ENCODE measurements at places on chromosomes 16 and 17. TPM values are rescaled to one million over a fixed set of nuclear protein-coding genes. Genes with fewer than 3 reads are reported as not detected.

GRCh38 chr17:47603830-47604597 is 45.7 kb upstream of the KPNB1 start:
- ATAC-seq: no peak

GRCh38 chr16:82848013-82848412 is 221.2 kb downstream of the CDH13 start:
- no peak for ATAC-seq

DNA sequence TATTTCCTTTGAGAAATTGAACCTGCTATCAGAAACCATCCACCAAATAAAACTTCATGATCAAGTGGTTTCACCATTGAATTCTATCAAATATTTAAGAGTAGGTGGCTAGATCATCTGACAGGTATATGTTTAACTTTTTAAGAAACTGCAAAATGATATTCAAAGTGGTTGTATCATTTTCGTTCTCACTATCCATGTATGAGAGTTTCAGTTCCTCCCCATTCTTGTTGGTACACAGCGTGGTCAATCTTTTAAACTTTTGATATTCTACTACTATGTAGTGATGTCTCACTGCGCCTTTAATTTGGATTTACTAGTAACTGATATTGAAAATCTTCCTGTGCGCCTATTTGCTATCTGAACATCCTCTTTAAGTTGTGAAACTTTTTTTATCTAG is 163.7 kb downstream of the CYB561 start:
- ATAC-seq: no peak

GRCh38 chr16:67470359-67470758 is 10.6 kb downstream of the ATP6V0D1 start:
- ATAC-seq: peak; percentile 30

DNA sequence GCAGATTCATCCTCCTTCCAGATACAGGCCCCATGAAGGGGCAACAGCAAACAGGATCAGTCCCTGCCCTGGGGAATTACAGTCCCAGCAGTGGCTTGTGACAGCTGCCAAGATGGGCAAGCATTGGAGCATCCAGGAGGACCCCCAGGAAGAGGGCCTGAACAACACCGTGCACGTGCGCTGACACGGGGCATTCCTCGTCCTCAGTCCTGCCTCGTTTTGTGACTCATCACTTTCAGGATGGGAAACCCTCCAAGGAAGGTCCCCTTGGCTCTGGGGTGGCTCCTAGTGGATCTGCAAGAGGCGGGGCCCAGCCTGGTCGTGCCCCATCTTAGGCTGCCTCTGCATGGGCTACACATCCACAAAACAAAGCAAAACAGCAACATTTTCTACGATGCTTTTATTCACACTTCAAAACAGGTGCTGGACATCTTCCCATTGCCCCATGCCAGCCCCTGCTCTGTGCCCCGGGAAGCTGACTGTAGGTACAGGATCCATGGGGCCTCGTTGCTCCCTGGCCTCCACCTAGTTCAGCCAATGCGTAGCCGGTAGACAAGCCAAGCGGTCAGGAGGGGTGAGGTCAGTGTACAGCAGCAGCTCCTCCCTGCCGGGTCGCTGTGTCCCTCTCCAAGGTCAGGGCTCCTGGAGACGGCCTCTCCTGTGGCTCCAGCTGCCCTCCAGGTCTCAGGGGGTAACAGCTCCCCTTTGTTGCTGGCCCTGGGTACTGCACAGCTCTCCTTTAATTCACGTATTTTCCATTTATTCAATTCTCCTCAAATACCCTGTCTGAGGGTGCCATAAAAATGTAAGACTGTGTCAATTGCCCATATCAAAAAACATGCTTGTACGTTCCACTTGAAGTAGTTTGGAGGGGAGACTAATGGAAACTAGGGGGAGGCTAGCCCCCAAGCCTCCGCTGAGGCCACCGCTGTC is 32.2 kb downstream of the ACTG1 start:
- ATAC-seq: no peak

CCL3 gene
- total RNA-seq: not detected

KCNH6 gene
- not detected for total RNA-seq

- no peak for ATAC-seq
Observed at GRCh38 chr16:16869746-16870145, 490.8 kb downstream of the NPIPA7 start.

DNA sequence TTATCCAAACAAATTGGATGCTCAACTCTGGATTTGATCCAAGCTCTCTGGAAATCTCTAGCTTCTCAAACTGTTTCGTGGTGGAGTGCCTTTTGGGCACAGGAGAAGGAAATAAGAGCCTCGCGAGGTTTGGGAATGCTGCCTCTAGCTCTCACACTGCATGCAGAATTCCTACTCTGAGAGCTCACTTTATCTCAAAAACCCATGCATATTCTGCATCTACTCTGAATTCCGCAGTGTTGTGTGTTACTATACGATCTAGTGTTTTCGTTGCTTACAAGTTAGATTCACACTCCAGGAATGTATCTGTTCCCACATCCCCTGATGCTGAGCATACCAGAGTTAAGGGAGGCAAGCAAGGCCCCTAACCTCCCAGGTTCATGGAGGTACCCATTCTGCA is 462.7 kb downstream of the WWOX start:
- ATAC-seq: no peak

- no peak for ATAC-seq
Observed at GRCh38 chr17:8896641-8897635, 29.5 kb upstream of the PIK3R6 start.

DNA sequence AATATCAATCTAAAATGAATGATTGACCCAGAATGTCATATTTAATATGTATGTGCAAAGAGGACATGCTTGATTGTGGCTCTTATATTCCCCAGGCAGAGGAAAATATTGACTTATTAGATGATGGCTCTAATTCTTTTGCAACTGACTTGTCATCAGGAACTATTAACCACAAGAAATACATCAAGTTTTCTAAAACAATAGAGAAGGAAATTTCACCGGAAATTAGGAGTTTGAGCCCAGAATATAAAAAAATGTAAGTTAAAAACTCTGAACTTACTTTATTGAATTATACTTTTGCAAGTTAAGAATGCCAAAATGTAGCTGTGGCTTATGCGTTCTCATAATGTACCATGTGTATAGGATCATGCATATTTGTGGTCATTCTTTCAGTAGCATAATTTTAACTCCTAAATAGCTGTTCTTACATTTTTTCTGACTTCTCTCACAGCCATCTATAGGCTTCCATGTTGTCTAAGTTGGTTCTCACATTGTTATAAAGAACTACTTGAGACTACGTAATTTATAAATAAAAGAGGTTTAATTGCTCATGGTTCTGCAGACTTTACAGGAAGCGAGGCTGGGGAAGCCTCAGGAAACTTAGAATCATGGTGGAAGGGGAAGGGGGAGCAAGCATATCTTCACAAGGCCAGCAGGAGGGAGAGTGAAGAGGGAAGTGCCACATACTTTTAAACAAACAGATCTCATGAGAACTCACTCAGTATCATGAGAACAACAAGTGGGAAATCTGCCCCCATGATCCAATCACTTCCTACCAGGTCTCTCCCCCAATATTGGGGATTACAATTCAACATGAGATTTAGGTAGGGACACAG is 11.6 kb downstream of the EFCAB13 start:
- ATAC-seq: no peak

DNA sequence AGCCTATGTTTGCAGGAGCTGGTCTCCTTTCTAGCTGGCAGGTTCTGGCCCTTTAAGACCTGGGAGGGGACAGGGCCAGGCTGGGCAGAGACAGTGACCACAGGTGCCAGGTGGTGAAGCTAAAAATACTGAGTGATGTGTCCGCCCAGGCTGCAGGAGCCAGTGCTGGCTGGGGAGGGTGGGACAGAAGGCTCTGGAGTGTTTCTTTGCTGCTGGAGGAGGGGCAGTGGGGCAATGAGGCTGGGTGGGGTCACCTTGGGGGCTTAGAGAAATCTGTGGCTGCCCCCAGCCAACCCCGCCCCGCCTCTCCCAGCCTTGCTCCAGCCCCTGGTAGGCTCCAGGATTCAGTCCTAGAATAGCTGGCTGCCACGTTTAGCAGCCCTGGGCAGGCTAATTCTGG is 30.4 kb upstream of the SBK1 start:
- ATAC-seq: no peak

KRTAP4-5 gene
- not detected for total RNA-seq

DNAH17 gene
- total RNA-seq: not detected

- ATAC-seq: no peak
Observed at GRCh38 chr17:29664743-29665480, 42.2 kb upstream of the CORO6 start.

DNA sequence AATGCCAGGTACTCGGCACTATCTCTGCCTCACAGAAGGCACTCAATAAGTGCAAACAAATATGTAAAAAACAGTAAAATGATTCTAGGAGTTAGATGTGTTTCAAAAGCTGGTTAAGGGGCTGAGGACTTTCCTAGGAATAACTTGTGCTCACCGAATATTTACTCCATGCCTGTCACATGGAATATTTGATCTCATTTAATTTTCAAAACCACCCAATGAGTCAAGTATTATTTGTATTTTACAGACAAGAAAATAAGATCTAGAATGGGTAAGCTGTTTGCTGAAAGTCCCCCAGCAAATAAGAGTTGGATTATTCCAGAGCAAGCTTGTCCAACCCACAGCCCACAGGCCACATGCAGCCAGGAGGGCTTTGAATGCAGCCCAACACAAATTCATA is 34.6 kb upstream of the LYRM9 start:
- ATAC-seq: no peak

TAT gene
- not detected for total RNA-seq

TUFM gene
- 91.8 TPM for total RNA-seq

DNA sequence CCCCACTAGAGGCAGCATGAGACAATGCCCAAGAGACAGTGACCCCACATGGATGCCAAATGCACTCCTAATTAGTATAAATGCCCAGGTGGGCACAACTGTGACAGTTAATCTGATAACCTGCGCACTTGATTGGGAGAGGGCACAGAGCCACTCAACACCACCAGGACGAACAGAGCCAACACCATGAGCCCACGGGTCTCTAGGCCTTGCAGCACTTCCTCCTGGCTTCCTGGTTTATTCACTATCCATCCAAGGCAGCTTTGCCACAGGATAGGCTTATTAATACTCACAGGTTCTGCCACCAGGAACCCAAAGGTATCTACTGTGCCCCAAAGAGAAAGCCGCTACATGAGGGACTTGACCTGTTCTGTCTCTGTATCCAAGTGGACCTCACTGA is 14.9 kb downstream of the AXIN2 start:
- no peak for ATAC-seq
